COLO829 (cell line): ENCODE measurements at places on chromosomes 4 and X.

- no peak for DNase-seq
These were observed 920 bp downstream of the HTT-AS start for GRCh38 chr4:3073158-3074077.

GRCh38 chrX:17679820-17680219, 57.5 kb upstream of the SCML1 start:
- DNase-seq: no peak

- peak; percentile 87 for DNase-seq
These were observed 210.7 kb downstream of the PDGFRA start for GRCh38 chr4:54439831-54440243.

- no peak for DNase-seq
These were observed 12.4 kb downstream of the PHKA2 start for GRCh38 chrX:18971506-18971905.

- no peak for DNase-seq
These were observed 11.1 kb upstream of the KDM5C start for GRCh38 chrX:53236025-53236679.

DNA sequence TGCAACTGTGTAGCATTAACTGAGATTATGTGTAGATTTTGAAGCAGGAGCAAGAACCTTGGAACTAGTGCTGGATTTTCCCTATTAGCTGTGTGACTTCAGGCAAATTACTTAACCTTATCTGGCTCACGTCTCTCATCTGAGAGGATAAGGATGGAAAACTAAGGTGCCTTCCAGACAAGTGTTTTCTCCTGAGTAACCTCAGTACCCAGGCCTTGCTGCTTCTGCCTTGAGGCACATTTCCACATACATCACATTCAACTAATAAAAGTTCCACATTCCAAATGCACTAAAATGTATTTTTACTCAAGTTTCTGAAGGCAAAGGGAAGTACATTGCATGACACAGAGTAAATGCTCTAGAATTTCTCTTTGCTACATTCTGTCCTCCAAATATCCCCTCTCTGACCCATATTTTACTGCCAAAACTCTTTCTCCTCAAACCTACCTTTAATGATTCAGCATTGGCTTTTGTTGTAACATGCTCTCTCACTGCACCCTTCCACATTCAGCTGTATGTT, 195.4 kb upstream of the ADGRL3 start:
- DNase-seq: no peak

DNA sequence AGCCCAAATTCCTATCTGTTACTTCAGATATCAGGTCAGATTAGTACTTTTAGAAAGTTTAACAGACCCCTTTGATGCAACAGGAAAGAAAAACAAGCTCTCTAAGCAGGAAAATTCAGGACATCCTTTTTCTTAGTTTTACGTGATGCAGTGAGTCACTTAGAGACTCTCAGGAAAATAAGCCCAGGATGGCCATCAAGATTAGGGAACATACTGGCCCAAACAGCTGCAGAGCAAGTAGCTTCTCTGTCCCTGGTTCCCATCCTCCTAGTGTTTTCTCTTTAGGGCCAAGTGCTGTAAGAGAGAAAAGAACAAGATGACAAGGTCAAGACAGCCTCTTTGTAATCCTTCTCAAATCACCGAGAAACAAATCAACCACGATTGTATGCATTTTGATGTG, 219.1 kb downstream of the ZNF674 start:
- DNase-seq: no peak

GRCh38 chr4:2925931-2926860, 37.0 kb downstream of the NOP14 start:
- no peak for DNase-seq

- DNase-seq: peak; percentile 71
These were observed 243.9 kb upstream of the VCX3A start for GRCh38 chrX:6778544-6779503.

DNA sequence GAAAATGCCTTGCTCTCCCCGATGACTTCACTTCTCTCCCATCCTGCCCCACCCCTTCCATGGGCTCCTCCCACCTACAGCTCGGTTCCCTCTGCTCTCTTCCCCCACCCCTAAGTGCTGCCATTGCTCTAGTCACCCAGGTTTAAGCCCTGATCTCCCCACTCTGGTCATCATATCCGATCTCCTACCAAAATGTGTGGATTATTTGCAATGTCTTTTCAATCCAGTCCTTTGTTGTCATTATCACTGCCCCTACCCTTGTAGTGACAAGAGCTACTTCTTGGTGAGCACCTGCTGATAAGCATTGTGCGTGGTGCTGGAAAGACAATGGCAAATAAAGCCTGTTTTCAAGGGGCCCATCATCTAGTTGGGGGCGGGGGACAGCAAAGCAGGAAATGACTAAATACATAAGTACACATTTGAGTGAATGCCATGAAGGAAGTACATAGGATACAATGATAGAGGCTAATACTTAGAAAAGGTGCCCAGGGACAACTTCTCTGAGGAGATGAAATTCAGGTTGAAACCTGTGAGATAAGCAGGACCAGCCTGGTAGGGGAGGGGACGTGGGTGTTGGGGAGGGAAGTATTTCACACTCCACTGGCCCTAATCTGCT, 63.8 kb downstream of the DLG3 start:
- DNase-seq: no peak

- DNase-seq: no peak
These were observed 4.4 kb upstream of the INPP4B start for GRCh38 chr4:142850478-142850877.

DNA sequence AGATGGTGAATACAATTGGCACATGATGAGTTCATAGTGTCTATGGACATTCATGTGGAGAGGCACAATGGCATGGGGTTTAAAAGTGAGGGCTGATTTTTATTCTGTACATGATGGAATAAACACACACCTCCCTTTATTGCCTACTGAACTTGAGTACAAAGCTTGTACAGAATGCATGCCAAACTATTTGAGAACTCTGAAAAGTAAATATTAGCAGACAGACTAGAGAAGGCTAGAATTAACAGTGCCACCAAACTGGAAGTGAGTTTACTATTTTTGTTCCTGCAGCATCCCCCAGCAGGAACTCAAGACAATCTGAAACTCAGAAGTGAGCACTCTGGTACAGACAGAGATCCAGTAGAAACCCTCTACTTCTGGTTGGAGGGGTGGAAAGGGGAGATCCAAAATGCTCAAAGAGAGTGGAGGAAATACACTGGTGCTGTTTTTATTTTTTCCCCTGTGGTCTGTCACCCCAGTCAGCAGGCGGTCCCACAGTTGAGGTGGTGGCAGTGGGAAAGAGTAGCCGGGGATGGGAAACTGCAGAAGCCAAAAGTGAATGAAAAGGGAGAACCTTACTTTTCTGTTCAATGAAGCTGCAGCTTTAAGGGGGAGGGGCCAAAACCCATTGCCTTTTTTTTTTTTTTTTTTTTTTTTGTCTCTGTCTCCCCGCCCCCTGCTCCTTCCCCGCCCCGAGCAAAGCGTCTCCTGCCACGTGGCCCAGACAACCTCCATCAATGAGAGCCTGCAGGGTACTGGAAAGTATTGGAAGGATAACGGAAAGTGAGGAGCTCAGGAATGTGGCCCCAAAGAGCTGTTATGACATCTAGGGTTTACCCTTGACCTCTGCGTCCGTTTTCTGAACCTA, 20.5 kb downstream of the AKAP4 start:
- DNase-seq: peak; percentile 1

- no peak for DNase-seq
These were observed 73.1 kb downstream of the ADGRL3 start for GRCh38 chr4:61273233-61273632.

- no peak for DNase-seq
These were observed 9.5 kb downstream of the HPGDS start for GRCh38 chr4:94332983-94333590.

DNA sequence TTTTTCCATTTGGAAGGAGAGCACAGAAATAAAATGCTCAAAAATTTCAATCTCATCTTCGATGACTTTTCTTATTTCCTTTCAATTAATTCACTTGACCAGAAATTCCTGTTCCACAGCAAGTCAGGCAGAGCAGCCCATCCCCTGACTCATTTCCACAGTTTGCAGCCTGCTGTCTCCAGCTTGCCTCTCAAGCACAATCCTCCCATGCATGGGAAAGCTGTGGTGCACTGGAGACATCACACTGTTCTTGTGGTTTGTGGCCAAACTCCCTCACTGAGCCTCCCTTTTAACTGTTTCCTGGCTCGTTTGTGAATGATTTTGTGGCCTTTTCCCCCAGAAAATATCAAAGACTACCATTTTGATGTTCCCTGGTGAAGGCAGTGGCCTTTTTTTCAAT, 114.0 kb upstream of the ENPEP start:
- DNase-seq: peak; percentile 14

GRCh38 chr4:10605746-10606482, 78.7 kb downstream of the CLNK start:
- DNase-seq: no peak

DNA sequence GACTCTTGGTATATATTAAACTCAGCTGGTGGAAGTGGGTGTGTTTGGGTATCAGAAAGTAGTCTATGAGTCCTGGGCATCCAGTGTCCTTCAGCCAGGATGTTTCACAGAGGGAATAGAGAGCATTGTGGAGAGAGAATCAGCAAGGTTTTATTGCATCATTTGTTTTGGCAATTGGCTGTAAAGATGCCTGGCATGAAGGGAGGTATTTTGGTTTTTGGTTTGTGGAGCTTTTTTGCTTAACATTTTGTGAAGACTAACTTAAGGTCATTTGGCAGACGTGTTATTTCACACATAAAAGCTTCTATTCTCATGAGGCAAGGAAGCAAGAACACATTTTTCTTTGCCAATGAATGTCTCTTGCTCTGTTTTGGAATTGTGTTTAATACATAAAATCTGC, 71.1 kb downstream of the DCLK2 start:
- DNase-seq: no peak

DNA sequence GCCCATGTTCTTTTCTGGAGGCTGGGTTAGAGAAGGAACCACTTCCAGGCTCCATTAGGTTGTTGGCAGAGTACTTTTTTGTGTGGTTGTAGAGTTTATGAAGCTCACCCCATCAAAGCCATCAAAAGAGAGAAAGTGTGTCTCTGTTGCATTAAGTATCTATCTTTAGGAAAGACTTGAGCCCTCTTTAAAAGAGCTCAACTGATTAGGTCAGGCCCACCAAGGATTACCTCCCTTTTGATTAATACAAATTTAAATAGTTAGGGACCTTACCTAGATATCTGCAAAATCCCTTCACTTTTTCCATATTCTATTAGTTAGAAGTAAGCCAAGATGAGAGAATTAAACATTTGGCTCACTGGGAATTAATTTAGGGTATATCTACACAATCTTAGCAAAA, 460.4 kb downstream of the PPARGC1A start:
- DNase-seq: no peak

GRCh38 chrX:79412166-79412565, 45.0 kb upstream of the ITM2A start:
- DNase-seq: no peak

GRCh38 chr4:37082912-37083311, 161.6 kb upstream of the NWD2 start:
- no peak for DNase-seq

DNA sequence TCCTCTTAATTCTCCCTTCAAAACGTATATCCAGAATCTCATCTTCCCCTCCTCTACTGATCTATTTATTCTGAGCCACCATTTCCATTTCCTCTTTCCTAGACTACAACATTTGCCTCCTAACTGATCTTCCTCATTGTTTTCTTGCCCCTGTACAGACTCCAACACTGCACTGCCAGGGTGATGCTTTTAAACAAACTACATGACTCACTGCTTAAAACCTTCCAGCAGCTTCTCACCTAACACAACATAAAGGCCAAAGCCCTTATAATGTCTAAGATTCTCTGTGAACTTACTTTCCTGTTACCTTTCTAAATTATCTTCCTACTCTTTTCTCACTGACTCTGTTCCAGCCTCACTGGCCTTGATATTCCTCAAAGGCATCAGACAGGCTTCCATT, 161.0 kb upstream of the HS3ST1 start:
- no peak for DNase-seq

- DNase-seq: no peak
These were observed 325.3 kb upstream of the RASGEF1B start for GRCh38 chr4:81796790-81797528.

- no peak for DNase-seq
These were observed 132.3 kb downstream of the CBR4 start for GRCh38 chr4:168877511-168878491.

DNA sequence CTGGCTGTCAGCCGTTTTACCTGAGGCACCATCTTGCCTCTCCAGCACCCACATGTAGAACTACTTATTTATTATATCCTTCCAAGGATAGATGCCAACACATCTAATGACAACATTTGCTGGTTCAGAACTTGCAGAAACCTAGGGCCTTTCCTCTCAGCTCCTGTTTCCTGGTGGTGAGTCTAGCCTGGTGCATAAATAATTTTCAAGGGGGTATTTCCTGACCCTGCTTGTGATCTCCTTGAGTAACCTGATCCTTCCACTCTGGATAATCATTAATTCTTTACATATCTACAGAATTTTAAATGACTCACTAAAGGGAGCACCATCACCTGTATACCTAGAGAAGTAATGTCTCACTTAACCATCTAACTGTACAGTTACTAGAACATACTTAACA, 153.4 kb downstream of the PPARGC1A start:
- DNase-seq: no peak

DNA sequence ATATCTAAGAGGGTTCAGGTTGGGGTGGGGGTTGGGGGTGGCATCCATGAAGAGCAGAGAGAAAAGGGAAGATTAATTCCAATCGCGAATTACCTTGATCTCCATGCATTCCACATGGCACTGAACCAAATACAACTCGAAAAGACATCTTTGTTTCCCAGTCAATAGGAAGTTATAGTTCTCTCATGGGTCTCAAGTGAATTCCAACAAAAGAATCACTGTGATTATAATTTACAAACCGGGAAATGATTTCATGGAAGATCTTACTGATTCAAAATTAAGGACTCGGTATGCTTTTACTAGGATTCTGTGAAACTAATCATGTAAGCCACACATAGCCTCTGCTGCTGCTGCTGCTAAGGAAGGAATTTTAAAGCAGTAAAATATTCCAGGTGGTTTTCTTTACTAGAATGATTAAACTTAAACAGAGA, 26.6 kb upstream of the AMELX start:
- peak; percentile 80 for DNase-seq

DNA sequence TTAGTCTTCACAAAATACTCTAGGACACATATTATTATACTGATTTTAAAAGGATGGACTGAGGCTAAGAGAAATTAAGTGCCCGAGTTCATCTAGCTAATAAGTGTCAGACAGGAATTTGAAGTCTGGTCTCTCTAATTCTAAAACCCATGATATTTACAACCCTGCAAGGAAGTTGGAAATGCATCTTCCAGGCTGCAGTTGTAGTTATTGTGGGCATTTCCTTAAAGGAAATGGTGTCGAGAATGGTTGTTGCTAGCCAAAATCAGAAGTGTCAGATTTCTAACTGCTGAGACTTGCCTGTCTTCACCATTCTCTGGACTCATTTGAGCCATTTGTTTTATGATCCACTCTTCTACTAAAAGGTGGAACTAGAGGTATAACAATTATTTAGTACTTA, 82.5 kb downstream of the FAT4 start:
- DNase-seq: no peak

DNA sequence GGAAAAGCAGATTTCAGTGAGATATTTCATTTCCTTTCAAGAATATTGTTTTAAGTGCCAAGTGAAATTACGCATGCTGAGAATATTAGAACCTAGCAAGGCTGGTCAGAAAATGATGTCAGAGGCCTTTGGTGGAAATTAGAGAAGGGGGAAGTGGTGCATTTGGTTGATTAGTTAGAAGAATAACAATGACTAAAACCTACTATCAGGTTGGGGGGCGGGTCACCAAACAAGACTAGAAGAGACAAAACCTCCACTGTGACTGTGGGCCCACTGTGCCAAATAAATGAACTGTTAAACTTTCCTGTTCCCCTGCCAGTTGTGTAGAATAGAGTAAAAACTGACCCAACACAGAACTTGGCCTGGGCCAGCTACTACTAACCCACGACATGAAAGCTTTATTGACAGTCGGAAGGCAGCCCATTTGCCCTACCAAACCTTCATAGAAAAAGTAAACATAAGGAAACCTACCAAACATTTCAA, 2.9 kb downstream of the RAPGEF2 start:
- DNase-seq: no peak
